ENCODE measurements at places on chromosomes 11 and 22. TPM values are rescaled to one million over a fixed set of nuclear protein-coding genes. Genes with fewer than 3 reads are reported as not detected.

The GCAT gene
- 20.2 TPM for total RNA-seq

DNA sequence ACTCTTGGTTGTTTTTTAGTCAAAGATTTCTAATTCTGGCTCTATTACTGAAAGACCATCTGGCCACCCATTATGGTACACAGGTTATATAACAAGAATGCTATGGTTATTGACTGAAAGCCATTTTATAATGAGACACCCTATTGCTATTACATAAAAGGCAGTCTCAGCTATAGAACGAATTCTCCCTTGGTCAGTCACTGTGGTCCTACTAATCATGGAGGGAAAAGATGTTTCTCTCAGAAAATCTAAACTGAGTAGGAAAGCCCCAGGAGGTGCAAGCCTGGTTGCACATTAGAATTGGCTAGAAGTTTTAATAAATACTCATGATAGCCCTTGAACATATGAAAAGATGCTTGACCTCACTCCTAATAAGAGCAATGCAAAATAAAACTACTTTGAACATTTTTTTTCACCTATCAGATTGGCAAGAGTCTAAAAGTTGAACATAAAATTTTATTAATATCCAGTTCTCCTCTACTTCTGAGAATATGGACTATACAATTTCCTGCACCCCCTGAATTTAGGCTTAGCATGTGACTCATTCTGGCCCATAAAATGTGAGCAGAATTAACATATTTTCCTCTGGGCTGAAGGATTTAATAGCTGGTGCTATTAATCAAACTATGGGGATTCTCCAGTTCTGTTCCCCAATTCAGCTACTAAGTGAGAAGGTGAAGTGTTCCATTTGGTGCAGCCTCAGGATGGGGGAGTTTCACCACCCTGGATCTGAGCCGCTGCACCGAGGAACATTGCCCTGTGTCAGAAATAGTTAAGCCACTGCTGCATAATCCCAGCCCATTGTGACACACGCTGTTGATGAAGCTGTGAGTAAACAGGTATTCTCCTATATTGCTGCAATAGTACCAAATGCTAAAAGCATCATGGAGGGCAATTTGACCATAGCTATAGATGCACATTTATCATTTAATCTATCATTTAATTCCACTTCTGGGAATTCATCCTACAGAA is 11.5 kb upstream of the CRKL start:
- no peak for DNase-seq

GRCh38 chr11:131985846-131986301 is 615.5 kb downstream of the NTM start:
- no peak for DNase-seq

- DNase-seq, result no peak
These were observed 68.8 kb downstream of the SNX19 start for GRCh38 chr11:130847517-130847916.

DNA sequence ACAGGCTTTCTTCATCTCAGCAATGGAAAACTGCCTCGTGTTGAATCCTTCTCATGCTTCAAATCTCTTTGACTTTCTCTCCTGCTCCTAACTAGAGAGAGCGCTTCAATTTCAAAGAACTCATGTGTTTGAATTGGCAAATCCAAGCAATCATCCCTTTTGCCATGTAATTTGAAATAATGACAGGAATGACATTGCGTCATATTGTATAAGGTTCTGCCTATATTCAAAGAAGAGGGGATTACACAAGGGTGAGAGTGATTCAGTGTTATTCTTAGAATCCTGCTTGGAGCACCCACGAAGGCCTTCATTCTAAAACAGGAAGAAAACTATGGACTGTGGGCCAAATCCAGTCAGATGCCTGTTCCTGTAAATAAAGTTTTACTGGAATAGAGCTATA is 720.6 kb downstream of the JRKL start:
- DNase-seq, result no peak

The KRTAP5-11 gene
- total RNA-seq, result not detected

The WDR74 gene
- 25.2 TPM for total RNA-seq
